ENCODE measurements at places on chromosomes 3 and 15.

DNA sequence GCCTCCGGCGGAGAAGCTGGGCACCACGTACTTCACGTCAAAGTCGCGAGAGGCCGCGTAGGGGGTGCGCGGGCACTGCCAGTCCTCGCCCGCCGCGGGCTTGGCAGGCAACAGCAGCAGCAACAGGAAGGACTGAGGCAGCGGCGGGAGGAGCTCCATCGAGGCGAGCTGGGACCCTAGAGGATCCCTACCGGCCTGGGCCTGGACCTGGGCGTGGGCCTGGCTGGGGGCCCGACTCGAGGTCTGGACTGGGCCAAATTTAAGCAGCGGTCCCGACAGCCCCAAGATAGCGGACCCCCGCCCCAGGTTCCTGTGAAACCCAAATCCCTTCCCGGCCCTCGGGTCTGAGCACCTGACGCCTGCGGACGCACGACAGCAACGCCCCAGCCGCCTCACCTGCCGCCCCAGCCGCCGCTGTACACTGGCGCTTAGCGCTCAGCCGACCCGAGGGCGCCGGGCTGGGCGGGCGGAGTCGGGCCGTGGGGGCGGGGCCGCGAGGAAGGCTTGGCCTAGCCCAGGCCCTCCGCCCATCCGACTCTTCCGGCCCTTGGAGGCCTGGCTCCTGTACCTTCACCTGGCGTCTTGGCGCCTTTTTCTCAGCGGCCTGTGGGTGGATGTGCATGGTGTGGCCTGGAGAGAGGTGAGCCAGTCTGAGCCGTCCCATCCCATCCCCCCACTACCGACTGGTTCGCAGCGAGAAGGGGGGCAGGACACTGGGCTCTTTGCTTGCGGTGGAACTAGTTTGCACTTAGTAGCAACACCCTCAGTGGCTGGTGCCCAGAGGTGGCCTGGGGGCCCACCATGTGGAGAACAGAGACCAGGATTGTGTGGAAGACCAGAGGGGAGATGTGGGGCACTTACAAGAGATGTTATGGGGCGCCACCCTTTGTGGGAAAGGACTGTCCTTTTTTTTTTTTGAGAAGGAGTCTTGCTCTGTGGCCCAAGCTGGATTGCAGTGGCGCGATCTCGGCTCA is at the start of gene MST1R:
MST1R (minus strand) TSS at position 423 of the 974 bp plus-strand sequence; CDS start at position 159, 264 bp downstream.
- no peak for DNase-seq

DNA sequence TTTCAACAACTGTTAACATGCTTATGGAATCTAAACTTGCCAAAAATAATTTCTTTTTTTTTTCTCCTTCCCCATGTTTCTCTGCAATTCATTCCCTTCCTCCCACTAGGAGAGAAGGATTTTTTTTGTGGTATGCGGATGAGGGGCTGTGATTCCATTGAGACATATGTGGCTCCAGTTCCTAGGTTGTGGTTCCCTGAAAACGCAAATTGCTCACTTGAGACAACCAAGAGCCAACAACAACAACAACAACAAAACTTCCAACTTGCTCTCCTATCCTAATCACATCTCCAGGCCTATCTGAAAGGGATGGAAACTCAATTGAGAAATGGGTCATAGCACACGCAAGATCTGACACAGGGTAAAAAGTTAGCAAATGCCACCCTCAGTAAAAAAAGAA is 406.5 kb upstream of the TGFBR2 start:
- DNase-seq = no peak

DNA sequence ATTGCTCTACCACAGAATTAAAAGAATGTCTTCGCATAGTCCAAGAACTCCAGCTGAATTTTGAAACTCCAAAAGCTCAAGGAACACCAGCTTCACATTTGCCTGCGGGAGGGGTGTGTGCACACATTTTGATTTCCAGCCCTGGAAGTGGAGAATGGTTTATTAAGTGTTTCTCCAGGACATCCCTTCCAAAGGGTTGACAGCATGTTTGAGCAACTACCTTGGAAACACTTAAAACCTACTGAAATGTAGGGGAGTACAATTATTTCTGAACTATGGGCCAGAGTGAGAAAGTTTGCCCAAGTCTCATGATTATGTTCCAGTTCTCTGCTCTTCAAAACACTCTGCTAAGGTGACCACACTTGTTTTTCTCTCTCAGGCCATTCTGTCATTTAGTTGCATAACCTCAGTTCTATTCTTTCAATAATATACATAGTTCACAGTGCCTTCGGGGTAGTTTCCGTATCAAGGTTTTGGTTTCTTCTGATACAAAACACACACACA is 7.9 kb downstream of the ACP3 start:
- no peak for DNase-seq

DNA sequence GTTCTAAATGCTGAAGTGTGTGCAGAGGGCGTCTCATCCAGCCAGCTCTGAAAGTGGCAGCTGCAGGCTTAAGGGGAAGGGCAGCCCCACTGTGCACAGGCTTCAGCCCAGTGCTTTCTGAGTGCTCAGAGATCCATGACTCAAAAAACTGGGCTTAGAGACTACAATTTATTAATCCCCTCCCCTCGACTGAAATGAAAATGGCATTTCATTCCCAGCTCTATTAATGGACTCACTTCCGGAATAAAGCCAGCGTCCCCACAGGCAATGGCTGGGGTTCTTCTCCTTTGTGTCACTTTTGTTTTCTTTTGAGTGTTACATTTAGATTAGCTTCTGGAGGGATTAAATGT is 55.5 kb upstream of the PLXNA1 start:
- DNase-seq = no peak

- DNase-seq = no peak
These were observed 115.7 kb upstream of the P2RY1 start for GRCh38 chr3:152719264-152719663.

GRCh38 chr3:183033746-183034145 is 53.4 kb upstream of the DCUN1D1 start:
- DNase-seq = no peak

- DNase-seq = no peak
These were observed 92.8 kb downstream of the CCNL1 start for GRCh38 chr3:157067114-157067513.

Measured in NCI-H1092 (cell line).